Mesothelial cell of epicardium (in vitro differentiated cells): ENCODE measurements at places on chromosomes 12 and 14. TPM values are rescaled to one million over a fixed set of nuclear protein-coding genes. Genes with fewer than 3 reads are reported as not detected.
A peak's percentile ranks its signal among the peaks of the same experiment; 100 is the strongest.

Gene PDZRN4
- 1.4 to 1.5 TPM (median 1.4 TPM) in 3 replicates for total RNA-seq

GRCh38 chr12:130013771-130014484 lies 110.1 kb upstream of the TMEM132D start:
- DNase-seq: peak; percentile 52
- H3K27me3 ChIP-seq: peaks cover 36% of the 10 kb centered on the region
- no peaks in the 10 kb centered on the region for H3K36me3 ChIP-seq
- H3K27ac ChIP-seq: no peak overlapping the region
- H3K4me3 ChIP-seq: no peak overlapping the region

Gene IQSEC3
- total RNA-seq: 7.4 to 8.8 TPM (median 8.5 TPM) in 3 replicates

Gene SMOC1
- 1.4 to 2.0 TPM (median 1.5 TPM) in 3 replicates for total RNA-seq

Gene MGAT4C
- 1.4 to 1.8 TPM (median 1.6 TPM) in 3 replicates for total RNA-seq
